H1 (cell line): ENCODE measurements at places on chromosomes 12 and 14. TPM values are rescaled to one million over a fixed set of nuclear protein-coding genes. Genes with fewer than 3 reads are reported as not detected.

DNA sequence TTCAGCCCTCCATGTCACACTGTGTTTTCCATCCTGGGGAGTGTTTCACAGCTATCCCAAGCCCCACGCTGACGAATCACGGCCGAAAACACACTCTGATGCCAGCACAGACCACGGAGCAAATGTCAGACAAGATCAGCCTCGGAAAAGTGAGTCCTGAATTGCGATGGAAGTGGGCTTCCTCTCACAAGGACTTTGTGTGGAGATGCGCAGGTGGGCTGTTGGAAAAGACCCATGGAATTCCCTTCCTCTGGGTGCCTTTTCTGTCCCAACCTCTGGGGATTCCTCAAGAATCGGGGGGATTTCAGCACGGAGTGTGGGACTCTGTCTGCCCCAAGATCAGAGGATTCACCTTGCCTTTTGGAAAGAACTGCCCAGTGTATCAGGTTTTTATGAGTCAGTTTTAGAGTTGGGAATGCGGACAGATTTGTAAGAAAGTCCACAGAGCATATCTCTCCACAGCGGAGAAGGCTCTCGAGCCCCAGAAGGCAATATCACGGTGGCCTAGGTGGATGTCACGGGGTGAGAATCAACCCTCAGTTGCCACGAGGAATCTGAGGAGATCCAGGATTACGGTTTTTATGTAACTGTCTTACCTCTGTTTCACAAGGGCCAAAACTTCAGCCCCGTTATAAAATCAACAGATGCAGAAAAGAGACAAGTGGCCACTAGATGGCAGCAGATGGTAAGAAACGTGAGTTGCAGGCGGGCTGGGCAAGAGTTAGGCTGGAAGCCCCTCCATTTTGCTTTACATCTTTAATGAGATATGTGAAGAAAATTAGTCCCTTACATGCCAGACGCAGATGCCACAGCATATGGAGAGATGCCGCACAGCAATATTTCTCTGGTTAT lies 201.9 kb downstream of the DAD1 start:
- peak; percentile 80 for DNase-seq

GRCh38 chr12:52278575-52279421 lies 4.4 kb downstream of the KRT86 start:
- DNase-seq, result peak; percentile 96

DNA sequence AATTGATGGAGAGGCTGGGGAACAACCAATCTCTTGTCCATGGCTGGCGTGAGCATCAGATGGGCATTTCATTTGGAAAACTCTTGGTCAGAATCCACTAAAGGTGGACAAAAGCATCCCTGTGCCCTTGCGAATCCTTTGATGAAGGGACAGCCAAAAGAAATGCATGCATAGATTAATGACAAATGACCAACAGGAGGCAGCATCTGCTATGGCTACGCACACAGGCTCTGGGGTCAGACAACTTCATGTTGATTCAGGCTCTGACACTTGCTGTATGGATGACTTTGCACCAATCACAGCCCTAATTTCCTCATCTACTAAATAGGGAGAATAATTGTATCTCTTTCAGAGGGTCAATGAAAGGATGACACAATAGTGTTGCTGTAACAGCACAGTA lies 117.5 kb downstream of the ASCL4 start:
- no peak for DNase-seq

GRCh38 chr14:105851716-105852377 lies 325.5 kb downstream of the TMEM121 start:
- no peak for DNase-seq

The DPPA3 gene
- total RNA-seq, result 1.2 and 1.6 TPM in 2 replicates

The FOXA1 gene
- total RNA-seq, result 0.17 and 0.20 TPM in 2 replicates

The SLC6A15 gene
- 38.1 and 42.0 TPM in 2 replicates for total RNA-seq

The PLCZ1 gene
- not detected in 2 replicates for total RNA-seq
